Kidney glomerular epithelial cell (primary cell): ENCODE measurements at places on chromosomes 12 and 14.
A peak's percentile ranks its signal among the peaks of the same experiment; 100 is the strongest.

DNA sequence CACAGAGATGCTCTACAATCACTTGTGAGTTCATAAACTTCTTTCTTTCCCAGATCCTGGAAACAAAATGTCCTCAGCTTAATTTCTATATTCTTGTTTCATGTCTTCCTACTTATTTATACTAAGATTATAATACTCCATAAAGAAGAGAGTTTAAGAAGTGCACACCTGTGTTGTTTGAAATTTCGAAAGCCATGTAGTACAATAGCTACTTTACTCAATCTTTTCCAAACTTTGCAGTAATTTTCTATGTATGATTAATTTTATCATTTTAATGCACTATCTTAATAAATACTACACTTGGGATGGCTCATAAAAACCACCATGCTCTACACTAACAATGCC is 300 bp upstream of the TTC5 start:
- DNase-seq = no peak

GRCh38 chr14:55425091-55425490 is 13.5 kb upstream of the ATG14 start:
- no peak for DNase-seq

DNA sequence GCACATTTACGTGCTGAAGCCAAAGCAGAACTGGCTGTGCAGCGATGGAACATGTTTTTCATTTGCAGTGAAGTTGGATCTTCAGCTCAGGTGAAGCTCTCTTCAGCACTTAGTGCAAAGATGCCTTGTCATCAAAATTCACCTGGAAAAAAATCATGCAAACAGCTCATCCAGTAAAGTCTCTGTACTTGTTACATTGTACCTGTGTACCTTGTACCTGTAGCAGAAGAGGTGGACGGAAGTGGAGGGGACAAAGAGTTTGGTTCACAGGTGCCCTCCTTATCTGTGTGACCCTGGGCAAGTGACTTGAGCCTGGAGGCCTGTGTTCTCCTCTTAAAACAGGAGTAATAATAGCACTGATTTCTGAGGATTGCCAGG is 54.0 kb downstream of the ADGRD1 start:
- DNase-seq = no peak

GRCh38 chr12:56479625-56480024 is 8.3 kb downstream of the GLS2 start:
- DNase-seq = no peak

DNA sequence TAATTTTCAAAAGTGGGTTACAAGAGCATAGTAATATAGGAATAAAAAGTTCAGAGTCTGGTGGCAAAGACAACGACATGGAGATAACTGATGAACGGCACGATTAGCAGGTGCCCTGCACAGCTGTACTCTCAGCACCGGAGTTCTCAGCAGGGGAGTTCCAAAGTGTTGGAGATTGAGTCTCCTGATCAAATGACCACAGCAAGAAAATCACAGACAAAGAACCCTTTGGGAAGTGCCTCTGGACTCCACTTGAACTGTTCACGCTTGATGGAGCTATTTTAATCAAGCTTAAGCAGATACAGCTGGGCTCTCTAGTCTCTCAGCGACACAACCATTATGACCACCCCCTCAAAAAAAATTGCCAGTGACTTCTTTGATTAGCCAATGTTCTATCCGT is 153.1 kb downstream of the ALG10B start:
- DNase-seq = no peak

DNA sequence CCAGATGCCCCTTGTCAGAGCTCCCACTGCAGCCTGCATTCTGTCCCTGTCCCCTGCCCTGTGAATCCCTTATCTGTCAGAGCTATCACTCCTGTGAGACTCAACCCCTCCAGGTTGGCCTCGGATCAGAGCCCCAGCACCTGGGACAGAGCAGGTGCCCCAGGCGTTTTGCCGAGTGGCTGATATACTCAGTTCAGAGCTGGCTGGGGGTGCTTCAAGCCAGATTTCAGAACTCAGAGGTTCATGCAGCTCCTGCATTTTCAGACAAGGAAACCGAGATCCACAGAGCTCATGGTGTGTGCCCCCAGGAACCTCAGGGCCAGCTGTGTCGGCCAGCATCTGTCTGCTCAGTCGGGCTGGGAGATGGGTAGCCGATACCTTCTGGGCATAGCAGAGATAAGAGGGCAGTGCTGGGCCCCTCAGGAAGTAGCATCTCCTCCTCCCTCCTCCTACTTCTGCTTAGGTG is 228.0 kb upstream of the RTL1 start:
- no peak for DNase-seq

- no peak for DNase-seq
Measured at GRCh38 chr12:69469854-69470188, 367 bp upstream of the FRS2 start.

DNA sequence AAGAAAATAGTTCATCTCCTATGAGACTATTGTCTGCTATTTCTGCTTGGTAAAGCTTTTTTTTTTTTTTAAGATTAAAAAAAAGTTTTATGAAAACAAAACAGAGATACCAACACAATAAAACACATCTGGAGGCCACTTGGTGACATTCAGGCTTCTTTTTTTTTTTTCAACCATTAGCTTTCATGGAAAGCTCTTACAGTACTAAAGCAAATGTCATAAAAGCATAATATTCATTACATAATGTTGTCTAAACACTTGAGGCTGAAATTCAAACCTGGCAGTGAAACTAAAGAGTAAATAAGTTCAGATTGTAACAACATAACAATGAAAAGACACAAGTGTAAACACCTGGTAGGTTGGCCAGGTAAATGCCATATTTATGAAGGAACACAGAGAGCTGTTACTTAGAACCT is 14.7 kb downstream of the PRICKLE1 start:
- no peak for DNase-seq

GRCh38 chr12:110699591-110700445 is 10.9 kb upstream of the HVCN1 start:
- no peak for DNase-seq

DNA sequence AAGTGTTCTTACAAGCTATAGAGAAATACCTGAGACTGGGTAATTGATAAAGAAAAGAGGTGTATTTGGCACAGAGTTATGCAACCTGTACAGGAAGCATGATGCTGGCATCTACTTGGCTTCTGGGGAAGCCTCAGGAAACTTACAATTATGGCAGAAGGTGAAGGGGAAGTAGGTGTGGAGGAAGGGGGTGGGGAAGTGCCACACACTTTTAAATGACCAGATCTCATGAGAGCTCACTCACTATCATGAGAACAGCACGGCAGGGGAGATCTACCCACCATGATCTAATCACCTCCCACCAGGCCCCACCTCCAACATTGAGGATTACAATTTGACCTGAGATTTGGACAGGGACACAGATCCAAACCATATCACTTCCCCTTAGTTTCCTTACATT is 32.8 kb downstream of the TSHR start:
- no peak for DNase-seq

- DNase-seq = no peak
Measured at GRCh38 chr12:26283046-26283445, 87.7 kb downstream of the SSPN start.

DNA sequence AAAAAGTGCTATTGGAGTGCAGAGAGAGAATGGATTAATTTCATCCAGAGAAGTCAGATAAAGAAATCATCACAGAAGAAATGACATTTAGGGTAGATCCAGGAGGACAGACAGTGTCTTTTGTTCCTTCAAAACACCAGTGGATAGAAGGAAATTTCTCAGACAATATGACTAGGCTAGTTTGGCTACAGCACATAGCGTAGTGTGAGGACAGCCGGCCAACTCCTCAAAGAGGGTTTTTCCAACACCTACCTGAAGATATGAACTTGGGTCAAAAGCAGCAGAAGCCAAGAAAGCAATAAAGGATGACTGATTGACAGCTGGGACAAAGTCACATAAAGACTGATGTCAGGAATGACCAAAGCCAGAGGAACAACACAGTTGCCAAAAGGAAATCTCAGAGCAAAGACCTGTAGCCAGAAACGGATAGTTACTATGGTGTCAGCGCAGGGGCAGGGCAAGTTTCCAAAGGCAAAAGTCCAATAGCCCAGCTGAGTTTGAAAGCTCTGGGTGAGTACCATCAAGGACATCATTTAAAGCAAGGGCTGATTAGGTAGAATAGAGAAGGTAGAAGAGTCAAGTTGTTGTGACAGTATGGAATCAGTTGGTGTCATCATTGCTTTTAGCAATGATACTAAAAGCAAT is 58.7 kb upstream of the PDE3A start:
- DNase-seq = no peak

DNA sequence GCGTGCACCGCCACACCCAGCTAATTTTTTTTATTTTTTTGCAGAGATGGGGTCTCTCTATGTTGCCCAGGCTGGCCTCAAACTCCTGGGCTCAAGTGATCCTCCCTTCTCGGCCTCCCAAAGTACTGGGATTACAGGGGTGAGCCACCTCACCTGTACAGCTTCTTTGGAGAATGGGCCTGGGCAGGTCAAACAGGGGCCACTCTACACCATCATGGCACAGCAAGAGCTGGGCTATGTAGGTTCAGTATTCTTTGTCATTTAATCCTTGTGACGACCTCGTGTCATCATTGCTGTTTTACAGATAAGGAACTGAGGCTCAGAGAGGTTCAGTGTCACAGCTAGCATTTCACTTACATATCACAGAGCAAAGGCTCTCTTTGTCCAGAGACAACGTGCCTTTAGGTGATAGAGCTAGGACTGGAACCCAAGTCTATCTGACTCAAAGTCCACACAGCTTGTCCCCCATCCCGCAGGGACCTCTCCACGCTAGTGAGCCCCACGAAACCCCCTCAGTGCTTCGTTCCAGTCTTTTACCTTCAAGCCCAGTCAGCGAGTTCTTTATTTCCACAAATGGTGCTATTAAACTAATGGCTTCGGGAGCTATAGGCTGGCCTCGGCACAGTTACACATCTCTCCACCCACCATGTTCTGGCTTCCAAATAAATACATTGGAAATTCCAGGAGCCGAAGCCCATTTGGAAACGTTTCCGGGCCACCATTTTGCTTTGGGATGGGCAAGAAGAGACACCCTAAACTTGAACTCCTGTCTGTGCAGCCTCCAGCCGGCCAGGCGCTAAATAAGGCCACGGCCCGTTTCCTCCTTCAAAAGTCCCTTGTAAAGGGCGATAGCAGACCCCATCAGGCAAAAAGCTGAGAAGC is 660 bp upstream of the MAP1LC3B2 start:
- no peak for DNase-seq

DNA sequence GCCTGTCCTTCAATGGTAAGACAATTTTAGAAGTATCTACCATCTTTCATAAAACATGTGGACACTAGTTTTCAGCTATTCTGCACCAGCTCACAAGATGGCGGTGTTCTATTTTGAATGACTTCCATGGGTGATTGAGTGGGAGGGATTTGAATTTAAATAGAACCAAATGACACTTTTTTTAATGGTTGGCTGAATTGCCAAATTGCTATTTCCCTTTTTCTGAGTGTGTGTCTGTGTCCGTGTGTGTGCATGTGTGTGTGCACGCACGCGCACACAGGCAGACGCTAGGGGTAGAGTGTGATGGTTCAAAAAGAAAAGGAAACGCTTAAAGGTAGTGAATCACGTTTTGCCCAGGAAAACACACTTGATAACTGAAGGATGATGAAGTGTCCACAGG is 362.6 kb downstream of the DAD1 start:
- DNase-seq = peak; percentile 32

- DNase-seq = no peak
Measured at GRCh38 chr12:105109465-105110212, 2.1 kb downstream of the WASHC4 start.

DNA sequence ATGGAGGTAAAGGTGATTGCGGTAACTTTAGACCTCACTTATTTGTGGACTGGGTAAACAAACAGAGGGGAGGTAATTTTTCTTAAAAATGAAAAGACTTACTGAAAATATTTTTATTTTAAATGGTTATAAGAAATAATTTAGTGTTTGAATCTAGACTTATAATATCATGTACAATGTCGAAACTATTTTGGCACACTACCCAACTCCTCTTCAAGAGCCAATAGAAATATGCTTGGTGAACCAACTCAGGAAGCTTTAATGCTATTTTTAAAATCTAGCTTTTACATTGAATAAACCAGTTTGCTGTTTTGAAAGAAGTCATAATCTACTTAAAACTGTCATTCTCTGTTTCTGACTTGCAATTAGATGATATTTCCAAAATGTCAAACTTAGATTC is 175.8 kb upstream of the NPAS3 start:
- no peak for DNase-seq

GRCh38 chr12:40942326-40942725 is 245.8 kb upstream of the PDZRN4 start:
- peak; percentile 50 for DNase-seq

DNA sequence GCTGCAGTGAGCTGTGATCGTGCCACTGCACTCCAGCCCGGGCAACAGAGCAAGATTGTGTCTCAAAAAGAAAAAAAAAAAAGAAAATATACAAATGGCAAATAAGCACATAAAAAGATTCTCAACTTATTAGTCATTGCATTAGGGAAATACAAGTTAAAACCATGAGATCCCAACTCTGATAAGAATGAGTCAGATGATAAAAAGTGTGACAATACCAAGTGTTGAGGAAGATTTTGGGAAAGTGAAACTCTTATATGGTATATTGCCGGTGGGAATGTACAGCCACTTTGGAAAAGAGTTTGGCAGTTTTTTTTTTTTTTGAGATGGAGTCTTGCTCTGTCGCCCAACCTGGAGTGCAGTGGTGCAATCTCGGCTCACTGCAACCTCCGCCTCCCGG is 7.6 kb upstream of the PRPF40B start:
- no peak for DNase-seq

DNA sequence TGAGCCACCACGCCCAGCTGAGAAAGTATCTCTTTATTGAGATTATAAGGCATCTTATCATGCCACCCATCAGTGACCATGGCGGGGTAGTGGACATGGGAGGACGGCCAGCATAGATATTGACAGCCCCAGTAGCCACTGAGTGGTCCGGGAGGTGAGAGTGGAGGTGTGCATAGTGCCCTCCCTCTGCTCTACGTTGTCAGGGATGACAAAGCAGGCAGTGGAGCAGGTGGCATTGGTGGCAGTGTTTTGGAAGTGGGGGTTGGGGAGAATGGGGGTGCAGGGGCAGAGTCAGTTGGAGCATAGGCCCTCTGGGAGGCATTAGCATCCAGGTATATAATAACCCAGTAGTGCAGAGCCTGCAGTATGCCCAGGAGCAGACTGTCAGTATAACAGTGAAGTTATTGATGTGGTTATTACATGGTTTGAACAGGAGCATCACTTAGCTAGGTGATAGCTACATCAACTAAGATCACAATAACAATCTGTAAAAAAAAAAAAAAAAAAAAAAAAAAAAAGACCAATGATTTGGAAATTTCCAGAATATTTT is 41.1 kb downstream of the GNG2 start:
- no peak for DNase-seq

DNA sequence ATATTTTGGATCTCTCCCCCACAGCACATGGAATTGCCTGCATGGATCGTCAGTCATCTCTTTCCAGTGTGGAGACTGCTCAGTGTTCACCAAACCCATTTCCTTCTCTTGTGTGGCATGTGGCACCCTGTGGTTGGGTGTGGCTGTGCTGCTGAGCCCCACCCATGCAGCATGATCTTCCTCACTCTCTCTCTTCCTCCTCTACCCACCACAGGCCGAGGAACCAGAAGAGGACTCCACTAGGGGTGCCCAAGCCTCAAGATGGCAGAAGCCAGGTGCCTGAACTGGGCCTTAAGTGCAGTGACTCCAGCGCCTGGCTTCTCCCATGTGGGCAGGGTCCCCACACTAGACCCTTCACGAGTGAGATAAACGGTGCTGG is 66.8 kb upstream of the GPR68 start:
- DNase-seq = no peak

- no peak for DNase-seq
Measured at GRCh38 chr14:91008759-91009409, 51.6 kb downstream of the RPS6KA5 start.
